ENCODE measurements at places on chromosomes 7 and 10.

DNA sequence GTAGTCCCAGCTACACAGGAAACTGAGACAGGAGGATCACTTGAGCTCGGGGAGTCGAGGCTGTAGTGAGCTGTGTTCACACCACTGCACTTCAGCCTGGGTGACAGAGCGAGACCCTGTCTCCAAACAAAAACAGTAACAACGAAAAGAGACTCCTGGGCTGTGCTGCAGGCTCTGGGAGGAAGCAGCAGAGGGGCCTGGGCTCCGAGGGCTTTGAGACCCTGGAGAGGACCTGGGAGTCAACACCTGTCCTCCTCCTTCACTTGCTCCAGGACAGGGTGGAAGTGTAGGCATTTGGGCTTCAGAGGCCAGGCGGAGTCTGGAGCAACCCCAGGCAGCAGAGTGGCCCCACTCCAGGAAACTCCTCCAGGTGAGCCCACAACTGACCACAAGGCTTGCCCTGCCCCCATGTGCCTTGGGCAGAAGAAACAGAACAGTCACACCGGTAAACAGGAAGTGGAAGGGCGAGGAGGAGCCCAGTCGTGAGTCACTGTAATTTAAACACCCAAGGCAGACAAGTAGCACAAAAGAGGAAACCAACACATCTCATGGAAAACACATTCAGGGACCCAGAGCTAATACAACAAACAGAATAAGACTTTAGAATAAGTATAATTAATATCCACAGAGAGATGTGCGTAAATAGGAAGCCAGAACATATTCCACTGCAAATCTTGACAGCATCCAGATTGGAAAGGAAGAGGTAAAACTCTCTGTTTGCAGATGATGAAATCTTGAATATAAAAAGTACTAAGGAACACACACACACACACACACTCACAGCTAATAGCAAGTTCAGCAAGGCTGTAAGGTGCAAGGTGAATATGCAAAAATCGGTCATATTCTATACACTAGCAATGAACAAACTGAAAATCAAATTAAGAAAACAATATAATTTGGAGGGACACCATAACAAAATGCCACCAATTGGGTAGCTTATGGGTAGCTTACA is 20.5 kb upstream of the RASGEF1A start:
- ATAC-seq, result no peak

- ATAC-seq, result no peak
These were observed 183.9 kb downstream of the THSD7A start for GRCh38 chr7:11648101-11648500.

- ATAC-seq, result no peak
These were observed 332.8 kb downstream of the PLXNA4 start for GRCh38 chr7:132243463-132243862.

GRCh38 chr10:44337081-44337480 is 47.8 kb downstream of the CXCL12 start:
- ATAC-seq, result no peak

- no peak for ATAC-seq
These were observed 55.7 kb upstream of the PTER start for GRCh38 chr10:16381083-16381482.

- no peak for ATAC-seq
These were observed 242.1 kb upstream of the KCND2 start for GRCh38 chr7:120030876-120031275.

GRCh38 chr7:134941185-134941900 is 45.0 kb upstream of the AGBL3 start:
- peak; percentile 41 for ATAC-seq

- ATAC-seq, result no peak
These were observed 80.3 kb downstream of the FAM53B start for GRCh38 chr10:124663766-124664360.

- no peak for ATAC-seq
These were observed 50.4 kb upstream of the PLEKHA1 start for GRCh38 chr10:122323941-122324675.

DNA sequence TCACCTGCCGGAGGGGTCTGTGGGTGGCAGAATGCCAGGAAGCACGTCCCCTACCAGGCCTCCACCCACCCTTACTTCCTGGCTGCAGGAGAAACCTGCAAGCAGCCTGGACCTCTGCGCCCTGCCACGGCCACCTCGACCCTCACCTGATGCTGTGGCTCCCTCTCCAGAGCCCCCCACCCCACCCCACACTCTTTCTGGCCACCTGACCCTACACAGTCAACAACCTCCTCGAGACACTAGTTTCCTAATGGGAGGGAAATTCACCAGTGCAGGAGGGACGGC is 91.3 kb downstream of the PRKAG2 start:
- ATAC-seq, result no peak

GRCh38 chr7:31883761-31884164 is 186.4 kb downstream of the PDE1C start:
- no peak for ATAC-seq

- no peak for ATAC-seq
These were observed 700.7 kb downstream of the PHTF2 start for GRCh38 chr7:78499283-78499682.

- no peak for ATAC-seq
These were observed 4.3 kb upstream of the ELFN1 start for GRCh38 chr7:1665549-1666316.

All from motor neuron (in vitro differentiated cells).